Activated CD4-positive, alpha-beta T cell treated with anti-CD3 and anti-CD28 coated beads for 24 hours (primary cell): ENCODE measurements at places on chromosomes 2 and 18.

DNA sequence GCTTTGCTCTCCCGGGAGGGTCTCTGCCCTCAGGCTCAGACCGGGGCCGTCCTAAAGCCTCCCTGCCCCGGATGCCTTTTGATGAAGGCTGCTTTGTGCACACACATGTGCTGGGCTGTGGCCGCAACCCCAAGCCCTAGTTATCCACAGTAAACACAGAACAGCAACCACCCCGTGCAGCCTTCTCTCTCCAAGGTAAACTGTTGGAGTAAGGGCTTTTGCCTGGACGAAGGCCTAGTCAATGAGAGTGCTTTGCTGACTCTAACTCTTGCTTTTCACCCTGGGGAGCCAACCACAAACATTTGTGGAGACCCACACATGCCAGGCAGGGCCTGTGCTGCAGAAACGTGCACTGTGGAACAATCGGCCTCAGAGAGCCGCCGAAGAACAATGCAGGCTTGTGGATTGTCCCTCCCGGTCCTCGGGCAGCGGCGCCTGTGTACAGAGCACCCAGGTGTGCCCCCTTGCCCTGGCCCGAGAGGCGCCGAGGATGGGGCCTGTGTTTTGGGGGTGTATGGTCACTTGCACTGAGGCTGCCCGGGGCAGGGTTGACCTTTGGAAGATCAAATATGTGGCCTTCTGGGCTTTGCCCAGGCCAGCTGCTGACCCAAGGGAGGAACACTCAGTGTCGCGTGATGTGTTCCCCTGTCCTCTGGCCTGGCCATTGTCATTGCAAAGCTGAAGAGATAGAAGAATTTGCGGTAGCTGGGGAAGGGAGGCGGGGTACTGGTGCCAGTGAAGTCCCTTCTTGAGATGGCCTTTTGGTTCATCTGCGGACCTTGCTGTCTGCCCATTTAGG, 37.0 kb downstream of the CTIF start:
- no peak for DNase-seq

DNA sequence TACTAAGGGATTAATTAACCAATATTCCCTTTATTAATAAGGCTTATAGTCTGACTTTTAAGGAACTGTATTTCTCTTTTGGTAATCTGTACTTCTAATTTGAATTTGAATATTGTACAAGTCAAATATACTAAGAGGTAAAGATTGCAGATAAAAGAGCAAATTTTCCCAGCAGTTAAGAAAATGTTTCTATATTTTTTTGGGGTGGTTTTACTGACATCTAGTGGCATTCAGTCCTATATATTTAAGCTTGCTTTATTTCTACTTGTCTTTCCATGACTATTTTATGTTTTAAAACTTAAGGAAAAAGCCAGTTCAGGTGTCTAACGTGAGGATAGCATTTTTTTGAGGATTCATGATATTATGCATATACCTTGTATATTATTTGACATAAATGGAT, 41.6 kb downstream of the TDRD15 start:
- no peak for DNase-seq

- DNase-seq = no peak
Measured at GRCh38 chr2:188391354-188391753, 99.7 kb downstream of the GULP1 start.

- DNase-seq = no peak
Measured at GRCh38 chr2:187118331-187119099, 269.5 kb upstream of the ZSWIM2 start.

- no peak for DNase-seq
Measured at GRCh38 chr2:29495536-29496060, 380.4 kb downstream of the CLIP4 start.

GRCh38 chr2:170524828-170525565, 190.1 kb upstream of the SP5 start:
- DNase-seq = no peak

DNA sequence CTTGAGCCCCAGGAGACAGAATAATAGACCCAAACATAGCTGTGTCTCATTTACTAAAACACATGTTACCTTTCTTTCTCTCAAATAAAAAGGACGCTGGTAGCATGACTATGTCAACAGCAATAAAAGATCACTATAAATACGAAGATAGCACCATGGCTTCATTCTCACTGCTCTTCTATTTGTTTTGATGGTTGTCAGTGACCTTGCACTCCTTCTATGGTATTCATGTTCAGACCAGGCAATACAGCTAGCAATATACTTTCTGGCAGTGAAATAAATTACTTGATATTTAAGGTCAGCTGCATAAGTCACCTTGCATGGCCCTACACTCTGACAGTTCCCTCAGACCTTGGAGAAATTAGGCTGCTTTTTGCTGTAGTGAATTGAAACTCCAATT, 263.2 kb upstream of the CDH7 start:
- no peak for DNase-seq

- no peak for DNase-seq
Measured at GRCh38 chr2:227397562-227397961, 9.8 kb upstream of the SCYGR1 start.

GRCh38 chr18:64083916-64084315, 65.0 kb downstream of the LINC00305 start:
- DNase-seq = no peak

GRCh38 chr2:36572719-36573059, 25.3 kb downstream of the FEZ2 start:
- DNase-seq = no peak

GRCh38 chr2:182097571-182098164, 112.0 kb downstream of the PPP1R1C start:
- no peak for DNase-seq

GRCh38 chr2:174595116-174595809, 2.3 kb downstream of the WIPF1 start:
- no peak for DNase-seq

DNA sequence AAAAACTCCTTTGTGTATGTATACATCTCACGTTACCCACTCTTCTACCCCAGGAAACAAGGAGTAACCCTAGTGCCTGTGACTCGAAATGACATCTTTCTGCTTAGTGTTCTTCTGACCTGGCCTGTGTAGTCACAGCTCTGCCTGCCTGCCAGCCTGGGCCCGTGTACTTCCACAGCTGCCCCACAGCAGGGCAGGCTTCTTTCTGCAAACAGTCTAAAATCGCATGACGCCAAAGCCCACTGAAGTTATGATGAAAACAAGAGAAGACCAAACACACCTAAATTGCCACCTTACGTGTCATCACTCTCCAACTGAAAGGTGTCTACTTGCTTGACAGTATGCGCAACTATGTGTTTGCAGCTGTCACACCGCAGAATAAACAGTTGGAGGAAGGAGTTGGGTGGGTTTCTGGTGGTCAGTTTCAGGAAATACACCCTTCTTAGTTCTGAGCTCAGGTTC, 1.5 kb downstream of the GAREM1 start:
- no peak for DNase-seq

DNA sequence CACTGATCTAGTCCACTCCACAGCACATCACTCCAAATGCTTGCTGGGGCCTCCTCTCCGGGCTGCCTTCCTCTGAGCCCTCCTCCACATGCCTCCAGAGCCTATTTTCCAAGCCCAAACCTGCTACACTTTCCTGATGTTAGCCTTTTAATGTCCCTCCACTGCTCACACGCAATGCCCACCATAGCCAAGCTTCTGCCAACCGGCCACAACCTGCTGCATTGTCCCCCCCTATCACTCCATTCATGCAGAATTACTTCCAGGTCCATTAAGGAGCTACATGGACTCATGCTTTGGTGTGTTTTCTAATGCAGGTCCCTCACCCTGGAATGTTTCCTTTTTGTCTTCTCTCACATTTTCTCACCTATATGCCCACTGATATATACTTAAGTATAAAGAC, 129.3 kb downstream of the MARCHF4 start:
- no peak for DNase-seq

DNA sequence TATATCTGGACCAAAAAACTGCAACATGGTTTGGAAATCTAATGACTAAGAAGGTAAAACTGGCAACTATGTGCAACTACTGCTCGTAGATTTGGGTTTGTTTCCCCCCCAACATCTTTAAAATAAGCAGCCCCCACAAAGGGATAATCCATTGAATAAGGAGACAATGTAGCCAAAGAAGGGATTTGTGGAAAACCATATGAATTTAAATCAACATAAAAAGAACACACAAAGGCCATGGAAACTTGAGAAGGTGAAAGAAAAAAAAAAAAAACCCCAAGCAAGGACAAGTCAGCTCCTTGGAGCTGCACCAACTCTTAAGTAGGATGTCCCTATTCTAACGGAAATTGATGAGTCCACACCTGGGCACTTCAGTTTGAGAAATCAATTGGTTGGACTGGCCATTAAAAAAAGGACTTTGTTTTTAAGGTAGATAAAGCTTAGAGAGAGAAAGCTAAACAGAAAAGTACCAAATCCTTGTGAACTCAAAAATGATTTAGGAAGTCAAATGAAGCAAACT, 53.7 kb upstream of the ST8SIA5 start:
- DNase-seq = no peak
